ENCODE measurements at places on chromosomes 12 and 14.

- no peak overlapping the region for H3K4me3 ChIP-seq
- H3K27me3 ChIP-seq = peaks cover 76% of the 10 kb centered on the region
- H3K36me3 ChIP-seq = no peaks in the 10 kb centered on the region
- H3K4me1 ChIP-seq = no peaks in the 10 kb centered on the region
- DNase-seq = no peak
- no peak overlapping the region for H3K27ac ChIP-seq
Measured at GRCh38 chr14:103199124-103199523, 75.9 kb downstream of the TNFAIP2 start.

- DNase-seq = no peak
- H3K27ac ChIP-seq = no peak overlapping the region
- no peaks in the 10 kb centered on the region for H3K36me3 ChIP-seq
- no peaks in the 10 kb centered on the region for H3K4me1 ChIP-seq
- H3K4me3 ChIP-seq = no peak overlapping the region
Measured at GRCh38 chr12:41334390-41334789, 146.3 kb downstream of the PDZRN4 start.

- DNase-seq = no peak
- no peaks in the 10 kb centered on the region for H3K36me3 ChIP-seq
- H3K27ac ChIP-seq = no peak overlapping the region
- H3K4me1 ChIP-seq = no peaks in the 10 kb centered on the region
Measured at GRCh38 chr12:25904442-25904841, 54.0 kb upstream of the RASSF8 start.

DNA sequence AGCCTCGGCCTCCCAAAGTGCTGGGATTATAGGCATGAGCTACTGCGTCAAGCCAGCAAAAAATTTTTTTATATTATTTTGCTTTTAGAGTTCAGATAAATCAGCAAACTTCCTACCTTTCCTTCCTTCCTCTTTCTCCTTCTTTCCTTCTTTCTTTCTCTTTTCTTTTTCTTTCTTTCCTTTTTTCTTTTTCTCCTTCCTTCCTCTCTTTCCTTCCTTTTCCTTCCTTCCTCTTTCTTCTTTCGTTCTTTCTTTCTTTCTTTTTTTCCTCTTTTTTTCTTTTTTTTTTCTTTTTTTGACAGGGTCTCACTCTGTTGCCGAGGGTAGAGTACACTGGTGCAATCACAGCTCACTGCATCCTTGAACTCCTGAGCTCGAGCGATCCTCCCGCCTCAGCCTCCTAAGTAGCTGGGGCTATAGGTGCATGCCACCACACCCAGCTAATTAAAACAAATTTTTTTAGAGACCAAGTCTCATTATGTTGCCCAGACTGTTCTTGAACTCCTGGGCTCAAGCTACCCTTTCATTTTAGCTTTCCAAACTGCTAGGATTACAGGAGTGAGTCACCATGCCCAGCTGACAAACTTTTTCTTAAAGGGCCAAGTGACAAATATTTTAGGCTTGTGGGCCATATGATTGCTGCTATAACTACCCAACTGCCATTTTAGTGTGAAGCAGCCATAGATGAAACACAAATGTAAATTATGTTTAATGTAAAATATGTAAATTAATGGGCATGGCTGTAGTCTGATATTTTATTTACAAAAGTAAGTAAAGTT, 7.1 kb upstream of the WASHC4 start:
- no peaks in the 10 kb centered on the region for H3K4me1 ChIP-seq
- DNase-seq = no peak
- H3K4me3 ChIP-seq = no peak overlapping the region
- H3K27ac ChIP-seq = no peak overlapping the region

DNA sequence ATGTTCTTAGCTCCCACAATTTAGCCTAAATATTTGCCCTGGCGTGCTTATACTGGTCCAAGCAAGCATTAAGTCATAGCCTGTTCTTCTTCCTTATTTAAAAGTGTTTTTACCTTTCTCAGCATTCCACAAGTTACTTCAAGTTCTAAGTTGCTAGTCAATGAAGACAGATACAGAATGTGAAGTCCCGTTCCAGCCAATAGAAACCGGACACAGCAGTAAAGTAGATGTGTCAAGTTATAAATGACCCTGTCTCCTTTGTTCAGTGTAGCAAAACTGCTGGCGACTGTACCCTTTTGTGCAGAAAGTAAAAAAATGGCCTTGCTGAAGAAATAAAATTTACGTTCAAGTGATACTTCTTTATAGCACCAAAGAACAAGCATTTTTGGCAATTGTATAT, 3.9 kb downstream of the SNAPC1 start:
- H3K4me1 ChIP-seq = peaks cover 21% of the 10 kb centered on the region

- H3K4me3 ChIP-seq = no peak overlapping the region
- peaks cover 59% of the 10 kb centered on the region for H3K27me3 ChIP-seq
- H3K27ac ChIP-seq = no peak overlapping the region
- DNase-seq = no peak
- peaks cover 5% of the 10 kb centered on the region for H3K4me1 ChIP-seq
Measured at GRCh38 chr12:1838994-1839365, 18.6 kb downstream of the LRTM2 start.

- no peak overlapping the region for H3K4me3 ChIP-seq
- DNase-seq = no peak
- no peaks in the 10 kb centered on the region for H3K4me1 ChIP-seq
- H3K36me3 ChIP-seq = no peaks in the 10 kb centered on the region
- H3K27me3 ChIP-seq = peaks cover 5% of the 10 kb centered on the region
Measured at GRCh38 chr12:21239866-21240265, 94.9 kb downstream of the SLCO1A2 start.

- no peaks in the 10 kb centered on the region for H3K27me3 ChIP-seq
- H3K4me1 ChIP-seq = peaks cover 91% of the 10 kb centered on the region
- H3K36me3 ChIP-seq = peaks cover 94% of the 10 kb centered on the region
- peak overlapping the region; percentile 81 for H3K4me3 ChIP-seq
- peak overlapping the region; percentile 99 for H3K27ac ChIP-seq
Measured at GRCh38 chr14:99226687-99227086, 45.3 kb downstream of the BCL11B start.

DNA sequence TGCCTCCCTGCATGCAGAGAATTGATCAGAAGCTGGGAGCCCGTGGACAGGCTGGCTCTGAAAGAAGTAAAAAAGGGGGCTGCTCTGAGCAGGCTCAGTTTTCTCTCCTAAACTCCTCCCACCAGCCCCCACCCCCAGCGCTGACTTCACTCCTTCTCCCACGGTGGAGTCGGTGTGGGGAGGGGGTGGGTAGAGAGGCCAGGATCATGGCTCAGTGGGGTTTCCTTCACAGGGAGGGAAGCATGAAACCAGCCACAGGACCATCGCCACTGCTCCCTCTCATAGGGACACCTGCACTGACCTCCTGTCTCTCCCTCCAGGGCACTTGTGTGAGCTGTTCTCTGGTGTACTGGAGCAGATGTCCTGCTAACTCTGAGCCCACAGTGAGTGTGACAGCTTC, 78.9 kb downstream of the STAB2 start:
- no peaks in the 10 kb centered on the region for H3K36me3 ChIP-seq
- peaks cover 44% of the 10 kb centered on the region for H3K27me3 ChIP-seq
- no peak overlapping the region for H3K4me3 ChIP-seq
- no peaks in the 10 kb centered on the region for H3K4me1 ChIP-seq
- DNase-seq = no peak

DNA sequence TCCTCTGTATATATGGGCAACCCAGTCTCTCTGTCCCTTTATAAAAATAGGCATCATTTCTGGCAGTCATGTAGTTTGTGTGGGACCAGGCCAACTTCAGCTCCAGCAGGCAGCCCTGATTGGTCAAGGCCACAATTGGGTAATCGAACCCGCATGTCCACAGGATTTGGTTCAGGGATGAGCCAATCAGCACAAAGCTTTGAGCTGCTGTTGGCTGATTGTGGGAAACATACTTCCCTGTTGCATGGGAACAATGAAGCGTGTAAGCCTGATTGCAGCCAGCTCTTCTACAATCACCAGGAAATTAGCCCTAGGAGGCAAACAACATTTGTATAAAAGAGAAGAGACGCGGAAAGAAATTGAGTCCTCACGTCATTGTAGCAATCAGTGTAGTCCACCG, 328.6 kb downstream of the PCNX1 start:
- H3K27ac ChIP-seq = no peak overlapping the region
- no peak overlapping the region for H3K4me3 ChIP-seq
- H3K27me3 ChIP-seq = peaks cover 6% of the 10 kb centered on the region
- no peaks in the 10 kb centered on the region for H3K36me3 ChIP-seq
- no peak for DNase-seq

DNA sequence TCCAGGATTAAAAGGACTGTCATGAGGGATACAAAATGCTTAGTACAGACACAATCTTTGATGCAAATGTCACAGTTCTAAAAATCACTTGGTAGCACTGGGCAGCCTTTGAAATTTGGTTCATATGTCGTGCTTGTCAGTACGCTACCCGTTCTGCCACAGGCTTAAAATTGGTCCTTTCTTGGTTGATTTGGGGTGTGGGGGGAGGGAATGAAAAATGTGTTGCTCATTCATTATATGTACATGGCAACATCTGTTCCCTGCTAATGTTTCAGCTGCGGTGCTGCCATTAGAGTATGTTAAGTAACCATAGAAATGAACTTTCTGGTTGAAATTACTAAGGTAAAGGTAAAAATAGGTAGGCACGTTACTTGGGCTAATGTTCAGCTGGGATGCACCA, 155.4 kb upstream of the ARHGAP5 start:
- no peaks in the 10 kb centered on the region for H3K27me3 ChIP-seq
- H3K27ac ChIP-seq = no peak overlapping the region
- no peak for DNase-seq
- no peaks in the 10 kb centered on the region for H3K36me3 ChIP-seq

DNA sequence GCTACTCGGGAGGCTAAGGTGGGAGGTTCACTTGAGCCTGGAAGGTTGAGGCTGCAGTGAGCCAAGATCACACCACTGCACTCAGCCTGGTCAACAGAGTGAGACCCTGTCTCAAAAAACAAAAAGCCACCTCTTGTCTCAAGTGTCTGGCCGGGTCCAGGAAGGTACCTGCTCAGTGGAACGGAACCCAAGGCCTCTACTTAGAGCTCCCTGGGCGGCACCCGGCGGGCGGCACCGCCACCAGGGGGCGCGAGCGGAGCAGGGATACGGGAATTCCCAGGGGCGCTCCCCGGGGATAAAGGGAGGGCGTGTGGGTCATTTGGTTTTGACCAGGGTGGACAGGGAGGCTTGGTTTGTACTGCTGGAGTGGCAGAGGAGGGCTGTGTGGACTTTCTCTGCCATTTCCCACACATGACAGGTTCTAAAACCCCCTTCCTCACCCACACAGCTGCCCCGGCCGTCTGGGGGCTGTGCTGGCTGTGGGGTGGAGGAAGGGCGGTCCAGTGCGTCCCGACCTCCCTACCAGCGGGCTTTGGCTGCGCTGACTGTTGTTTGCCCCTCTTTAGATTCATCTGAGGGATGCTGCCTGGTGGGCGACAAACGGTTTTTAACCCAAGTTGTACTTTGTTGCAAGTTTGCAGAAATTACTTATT, 91.4 kb downstream of the SETD3 start:
- H3K36me3 ChIP-seq = no peaks in the 10 kb centered on the region
- H3K4me1 ChIP-seq = peaks cover 18% of the 10 kb centered on the region
- H3K4me3 ChIP-seq = no peak overlapping the region
- DNase-seq = peak; percentile 20
- peaks cover 26% of the 10 kb centered on the region for H3K27me3 ChIP-seq

DNA sequence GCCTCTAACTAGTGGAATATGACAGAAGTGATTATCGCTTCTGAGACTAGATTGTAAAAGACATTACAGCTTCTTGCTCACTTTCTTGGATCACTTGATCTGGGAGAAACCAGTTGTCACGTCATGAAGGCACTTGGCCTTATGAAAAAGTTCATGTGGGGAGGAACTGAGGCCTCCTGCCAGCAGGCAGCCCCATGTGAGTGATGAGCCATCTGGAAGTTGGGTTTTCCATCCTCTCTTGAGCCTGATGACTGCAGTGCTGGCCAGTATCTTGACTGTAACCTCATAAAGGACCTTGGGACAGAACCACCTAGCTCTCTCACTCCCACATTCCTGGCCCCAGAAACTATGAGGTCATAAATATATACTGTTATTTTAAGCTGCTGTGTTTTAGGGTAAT, 28.0 kb downstream of the TTLL5 start:
- H3K27me3 ChIP-seq = no peaks in the 10 kb centered on the region
- no peak overlapping the region for H3K4me3 ChIP-seq
- no peak for DNase-seq
- peaks cover 4% of the 10 kb centered on the region for H3K36me3 ChIP-seq
- H3K27ac ChIP-seq = no peak overlapping the region

DNA sequence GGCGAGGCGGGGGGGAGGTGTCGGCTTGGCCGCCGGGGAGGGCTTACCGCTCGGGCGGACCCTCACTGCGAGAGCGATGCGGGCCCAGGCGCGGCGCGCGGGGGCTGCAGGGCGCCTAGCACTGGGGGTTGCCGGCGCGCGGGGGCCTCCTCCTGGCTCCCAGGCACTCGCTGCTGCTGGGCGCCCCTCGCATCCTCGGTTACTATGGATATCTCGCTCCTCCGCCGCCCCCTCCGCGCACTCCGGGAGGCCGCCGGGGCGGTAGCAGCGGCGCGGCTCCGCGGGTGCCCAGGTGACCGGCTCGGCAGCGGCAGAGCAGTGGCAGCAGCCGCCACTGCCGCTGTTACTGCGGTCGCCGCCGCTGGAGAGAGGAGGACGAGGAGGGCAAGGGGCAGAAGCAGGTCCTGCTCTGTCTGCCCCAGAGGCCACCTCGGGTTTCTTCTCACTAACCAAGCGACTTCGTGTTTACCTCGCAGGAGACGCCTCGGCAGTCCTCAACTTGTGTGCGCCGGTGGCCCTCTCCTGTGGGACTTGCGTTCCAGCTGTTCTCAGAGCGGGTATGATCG, 250.1 kb downstream of the APAF1 start:
- no peak for DNase-seq
- H3K27me3 ChIP-seq = peaks cover 43% of the 10 kb centered on the region
- H3K36me3 ChIP-seq = no peaks in the 10 kb centered on the region
- H3K4me3 ChIP-seq = no peak overlapping the region

DNA sequence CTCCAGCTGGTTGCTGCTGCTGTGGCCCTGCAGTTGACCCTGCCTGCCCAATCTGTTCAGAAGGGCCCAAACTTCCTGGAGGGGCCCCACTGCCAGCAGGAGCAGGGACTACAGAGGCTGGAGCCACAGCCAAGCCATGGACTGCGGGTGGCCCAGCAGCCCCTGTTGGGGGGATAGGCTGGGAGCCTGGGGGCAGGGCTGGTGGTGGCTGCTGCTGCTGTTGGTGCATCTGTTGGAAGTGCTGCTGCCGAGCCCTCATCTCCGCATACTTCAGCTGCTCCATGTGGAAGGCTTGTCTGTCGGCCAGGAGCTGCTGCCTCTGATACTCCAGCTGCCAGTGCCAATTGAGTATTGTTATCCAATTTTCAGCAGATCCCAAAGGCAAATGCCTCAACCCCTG, 7.2 kb downstream of the MYL6 start:
- no peak overlapping the region for H3K4me3 ChIP-seq
- peaks cover 21% of the 10 kb centered on the region for H3K4me1 ChIP-seq
- H3K27ac ChIP-seq = peak overlapping the region; percentile 72

DNA sequence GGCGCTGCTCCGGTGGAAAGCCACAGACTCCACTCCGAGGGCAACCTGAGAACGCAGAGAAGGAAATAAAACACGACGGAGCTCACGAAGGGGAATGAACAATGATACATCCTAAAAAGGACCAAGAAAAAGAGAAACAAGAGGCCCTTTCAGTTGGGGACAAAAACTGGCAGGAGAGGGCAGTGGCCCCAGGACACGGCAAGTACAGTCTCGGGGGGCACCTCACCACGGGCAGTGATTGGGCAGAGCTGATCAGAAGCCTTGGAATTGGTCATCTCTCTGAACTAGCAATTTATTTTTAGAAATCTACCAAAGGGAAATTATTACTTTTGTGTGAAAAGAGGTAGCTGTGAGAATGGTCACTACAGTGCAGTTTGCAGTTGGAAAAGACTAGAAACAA, 27.9 kb downstream of the CCDC92 start:
- no peaks in the 10 kb centered on the region for H3K27me3 ChIP-seq
- DNase-seq = no peak
- peaks cover 14% of the 10 kb centered on the region for H3K4me1 ChIP-seq
- H3K27ac ChIP-seq = peak overlapping the region; percentile 50
